Right lung (tissue), 10 donors: ENCODE measurements at places on chromosomes 2 and 18. TPM values are rescaled to one million over a fixed set of nuclear protein-coding genes. Genes with fewer than 3 reads are reported as not detected.

TDRD15 gene
- not detected for polyA plus RNA-seq

PSME4 gene
- polyA plus RNA-seq = 38.5 TPM

ARHGAP15 gene
- 35.1 TPM for polyA plus RNA-seq

ANKRD23 gene
- polyA plus RNA-seq = 6.2 TPM

PTPRN gene
- polyA plus RNA-seq = 0.68 TPM

DNA sequence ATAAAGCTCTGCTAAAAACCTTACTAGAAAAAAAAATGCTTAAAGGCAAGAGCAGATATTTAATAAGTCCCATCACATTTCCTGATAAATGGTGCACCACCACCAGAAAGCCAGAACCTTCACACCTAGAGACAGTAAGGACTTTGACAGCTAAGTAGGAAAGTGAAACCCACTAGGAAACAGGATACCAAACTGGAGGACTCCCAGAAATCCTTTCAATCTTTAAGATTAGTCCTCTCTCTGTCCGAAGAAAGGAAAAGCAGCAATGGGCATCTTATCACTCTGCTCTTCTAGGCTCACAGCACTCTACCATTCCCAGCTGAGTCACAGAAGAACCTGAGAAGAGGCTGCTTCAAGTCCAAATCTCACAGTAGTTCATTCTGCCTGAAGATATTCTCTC, 3.7 kb downstream of the DYM start:
- DNase-seq = no peak

GRCh38 chr2:10434886-10435819, 13.0 kb downstream of the ODC1 start:
- DNase-seq = peak; percentile 74

DNA sequence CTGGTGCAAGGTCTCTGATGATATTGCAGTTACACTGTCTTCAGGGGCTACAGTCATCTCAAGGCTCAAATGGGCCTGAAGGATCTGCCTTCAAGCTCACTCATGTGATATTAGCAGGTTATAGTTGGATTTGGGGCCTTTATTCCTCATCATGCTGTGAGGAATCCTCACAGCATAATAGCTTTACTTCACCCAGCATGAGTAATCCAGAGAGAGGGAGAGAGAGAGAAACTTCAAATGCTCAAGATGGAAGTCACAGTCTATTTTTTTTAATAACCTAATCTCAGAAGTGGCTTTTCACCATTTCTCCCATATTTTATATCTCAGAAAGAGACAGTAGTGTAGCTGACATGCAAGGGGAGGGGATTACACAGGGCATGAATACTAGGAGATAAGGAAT, 658.7 kb downstream of the EPHA4 start:
- no peak for DNase-seq

GRCh38 chr2:215705771-215706361, 270.0 kb upstream of the FN1 start:
- DNase-seq = peak; percentile 85

DNA sequence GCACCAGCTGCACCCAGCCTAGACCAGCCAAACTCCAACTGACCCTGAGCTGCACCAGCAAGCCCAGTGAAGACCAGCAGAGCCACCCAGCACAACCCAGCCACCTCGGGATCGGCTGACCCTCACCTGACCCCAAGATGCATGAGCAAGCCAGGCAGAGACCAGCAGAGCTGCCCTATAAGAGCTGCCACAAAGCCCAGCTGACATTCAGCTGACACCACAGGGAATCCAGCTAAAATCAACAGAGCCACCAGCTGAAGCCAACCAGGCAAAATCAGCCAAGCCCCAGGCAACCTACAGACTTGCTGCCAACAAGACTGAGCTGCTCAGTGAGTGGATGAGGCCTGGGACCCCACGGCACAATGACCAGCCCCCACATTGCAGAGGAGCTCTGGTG, 54.6 kb downstream of the CYP27C1 start:
- no peak for DNase-seq

DNA sequence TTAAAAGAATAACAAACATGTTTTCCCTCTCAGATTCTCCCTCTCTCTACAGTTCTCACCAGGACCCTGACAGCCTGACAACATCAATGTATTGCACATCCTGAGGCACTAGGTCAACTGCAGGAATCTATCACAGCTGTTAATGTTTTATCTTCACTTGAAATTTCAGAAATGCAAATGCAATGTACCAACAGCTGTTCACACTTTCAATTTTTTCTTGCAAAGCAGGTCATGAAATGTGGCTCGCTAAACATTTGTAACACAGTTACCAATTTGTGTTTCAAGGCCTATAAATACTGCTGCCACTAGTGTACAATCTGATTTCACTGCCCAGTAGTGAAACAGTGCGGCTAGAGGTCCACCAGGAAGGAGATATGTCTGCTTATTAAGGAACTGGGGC, 147.8 kb downstream of the EXOC6B start:
- no peak for DNase-seq

GRCh38 chr2:60852282-60852860, 29.0 kb upstream of the REL start:
- no peak for DNase-seq

- DNase-seq = no peak
Observed at GRCh38 chr2:113858764-113859163, 31.1 kb upstream of the ACTR3 start.
